Activated CD8-positive, alpha-beta T cell treated with anti-CD3 and anti-CD28 coated beads for 36 hours (primary cell): ENCODE measurements at places on chromosomes 11 and 22. TPM values are rescaled to one million over a fixed set of nuclear protein-coding genes. Genes with fewer than 3 reads are reported as not detected.

The MCAM gene
- 8.0 TPM for total RNA-seq

The ALDH3B1 gene
- total RNA-seq: 0.09 TPM

The LSP1 gene
- total RNA-seq: 251 TPM

The DDI1 gene
- total RNA-seq: not detected

The LGALS1 gene
- total RNA-seq: 247 TPM

The USH1C gene
- not detected for total RNA-seq

The MED19 gene
- total RNA-seq: 10.3 TPM

The LMNTD2 gene
- 1.3 TPM for total RNA-seq

The PRDM11 gene
- total RNA-seq: 3.5 TPM

The RCOR2 gene
- 2.1 TPM for total RNA-seq

The PHLDA2 gene
- 3.7 TPM for total RNA-seq

The NECTIN1 gene
- 3.8 TPM for total RNA-seq

The SERPIND1 gene
- not detected for total RNA-seq

The STX3 gene
- total RNA-seq: 8.3 TPM

The ACR gene
- total RNA-seq: not detected

The CPT1B gene
- total RNA-seq: 43.7 TPM

The COPB1 gene
- 90.9 TPM for total RNA-seq

The MAPK8IP2 gene
- 0.11 TPM for total RNA-seq

The BTBD18 gene
- total RNA-seq: not detected

The POU2AF3 gene
- total RNA-seq: not detected

The CACNA1I gene
- total RNA-seq: 0.09 TPM

The RTL10 gene
- 17.4 TPM for total RNA-seq

The TCN1 gene
- total RNA-seq: not detected

The TTC28 gene
- 0.58 TPM for total RNA-seq

The FAM181B gene
- not detected for total RNA-seq

The OTOG gene
- not detected for total RNA-seq

The BTG4 gene
- total RNA-seq: 0.36 TPM

The OR4X1 gene
- not detected for total RNA-seq

The ZNF215 gene
- 2.5 TPM for total RNA-seq

The LUZP2 gene
- total RNA-seq: not detected

The NAP1L4 gene
- 212 TPM for total RNA-seq

The GPR83 gene
- total RNA-seq: 0.07 TPM

The RIN1 gene
- 1.6 TPM for total RNA-seq

The NOX4 gene
- not detected for total RNA-seq

The NCR3LG1 gene
- total RNA-seq: 4.2 TPM

The ZBTB16 gene
- 9.5 TPM for total RNA-seq

The KCNJ1 gene
- total RNA-seq: not detected

The KRTAP5-7 gene
- total RNA-seq: not detected

The TNNI2 gene
- not detected for total RNA-seq

The TRIM51 gene
- not detected for total RNA-seq

The TYR gene
- not detected for total RNA-seq

The MYEOV gene
- total RNA-seq: not detected

The TRAPPC4 gene
- 69.5 TPM for total RNA-seq

The MS4A15 gene
- not detected for total RNA-seq

The DGCR2 gene
- total RNA-seq: 18.0 TPM

The KCTD17 gene
- total RNA-seq: 30.3 TPM
